ENCODE measurements at places on chromosomes 2 and 18. TPM values are rescaled to one million over a fixed set of nuclear protein-coding genes. Genes with fewer than 3 reads are reported as not detected.

The LOXL3 gene
- 2.0 TPM for polyA plus RNA-seq

The MTLN gene
- 75.8 TPM for polyA plus RNA-seq

The FAM110C gene
- 11.6 TPM for polyA plus RNA-seq

The CHST9 gene
- polyA plus RNA-seq = 17.2 TPM

The FAM237A gene
- not detected for polyA plus RNA-seq

The SCN1A gene
- 0.04 TPM for polyA plus RNA-seq

The CIDEA gene
- polyA plus RNA-seq = 3.5 TPM

The LIMS2 gene
- polyA plus RNA-seq = 77.9 TPM

The ATP6V1B1 gene
- polyA plus RNA-seq = 17.0 TPM

The ASXL3 gene
- polyA plus RNA-seq = 0.57 TPM

The ELOA2 gene
- not detected for polyA plus RNA-seq
